Stimulated activated CD8-positive, alpha-beta memory T cell treated with anti-CD3 and anti-CD28 coated beads, Interleukin-4, amount 100 ng/mL, for 24 hours (primary cell): ENCODE measurements at places on chromosomes 11 and 22.
A peak's percentile ranks its signal among the peaks of the same experiment; 100 is the strongest.

DNA sequence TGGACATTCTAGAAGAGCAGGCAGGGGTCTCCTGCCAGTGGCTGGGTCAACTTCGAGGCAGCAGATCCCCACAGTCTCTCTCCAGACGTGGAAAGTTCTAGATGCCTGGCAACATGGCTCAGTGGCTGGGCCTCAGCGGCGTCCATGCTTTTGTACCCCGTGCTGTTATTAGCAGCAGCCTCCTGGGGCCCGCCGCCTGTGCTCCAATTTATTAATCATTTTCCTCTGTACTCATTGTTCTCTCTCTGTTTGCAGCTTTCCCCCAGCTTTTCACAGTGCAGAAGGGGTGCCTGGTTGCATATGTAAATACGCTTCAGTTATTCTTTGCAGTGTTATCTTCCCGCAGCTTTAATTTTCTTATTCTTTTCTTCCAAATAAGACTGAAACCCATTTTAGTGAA, 515.1 kb downstream of the TBC1D22A start:
- no peak for DNase-seq

GRCh38 chr22:37681556-37682049, 4.5 kb upstream of the NOL12 start:
- DNase-seq: peak; percentile 53

DNA sequence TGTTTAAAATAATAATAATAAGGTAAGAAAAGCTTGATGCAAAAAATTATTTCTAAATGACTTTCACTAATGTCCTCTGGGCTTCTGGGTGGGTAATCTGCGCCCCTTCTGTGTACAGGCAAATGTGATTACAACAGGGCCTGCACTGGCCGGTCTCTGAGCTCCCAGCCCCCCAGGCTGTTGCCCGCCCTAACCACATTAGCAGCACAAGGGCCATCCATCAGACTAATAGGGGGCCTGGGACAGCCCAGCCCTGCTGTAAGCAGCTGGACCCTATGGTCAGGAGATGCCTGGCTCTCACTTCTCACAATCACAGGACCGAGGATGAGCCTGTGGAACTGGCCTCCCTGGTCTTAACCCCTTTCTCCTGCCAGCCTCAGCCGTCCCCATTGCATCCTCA, 388.4 kb downstream of the BUD13 start:
- DNase-seq: no peak

DNA sequence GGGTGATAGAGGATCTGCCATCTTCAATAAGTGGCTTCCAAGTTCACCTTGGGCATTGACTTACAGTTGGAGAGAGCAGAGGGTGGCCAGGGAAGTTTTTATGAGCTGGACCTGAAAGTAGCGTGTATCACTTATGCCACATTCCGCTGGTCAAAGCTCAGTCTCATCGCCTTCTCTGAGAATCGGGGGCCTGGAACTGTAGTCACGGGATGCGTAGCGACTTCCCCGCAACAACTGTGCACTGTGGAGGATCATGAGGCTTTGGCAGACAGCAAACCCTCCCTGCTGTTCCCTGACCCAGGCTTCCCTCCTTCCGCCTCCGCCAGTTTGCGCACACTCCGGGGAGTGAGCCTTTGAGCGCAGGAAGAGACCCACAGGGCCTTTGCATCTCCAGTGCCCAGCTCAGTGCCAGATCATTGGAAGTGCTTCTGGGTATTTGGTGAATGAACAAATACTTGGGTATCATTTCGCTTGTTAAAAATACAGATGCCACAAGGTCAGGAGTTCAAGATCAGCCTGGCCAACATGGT, 95.5 kb downstream of the CEP164 start:
- DNase-seq: no peak

DNA sequence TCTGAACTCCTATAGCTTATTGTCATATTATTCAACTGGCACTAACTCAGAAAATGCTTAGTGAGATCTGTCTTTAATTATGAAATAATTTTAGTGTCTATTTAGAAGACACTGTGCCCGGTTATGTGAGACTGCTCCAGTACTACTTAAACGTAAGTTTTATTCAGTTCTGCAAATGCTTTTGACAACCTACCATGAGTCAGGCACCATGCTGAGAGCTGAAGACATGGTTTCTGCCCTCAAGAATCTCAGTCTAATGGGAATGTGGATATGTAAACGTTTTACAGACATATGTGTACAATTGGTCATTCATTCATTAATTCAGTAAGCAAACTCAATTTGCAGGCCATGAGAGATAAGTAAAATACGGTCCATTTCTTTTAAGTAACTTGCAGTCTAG, 40.0 kb downstream of the DCUN1D5 start:
- no peak for DNase-seq

DNA sequence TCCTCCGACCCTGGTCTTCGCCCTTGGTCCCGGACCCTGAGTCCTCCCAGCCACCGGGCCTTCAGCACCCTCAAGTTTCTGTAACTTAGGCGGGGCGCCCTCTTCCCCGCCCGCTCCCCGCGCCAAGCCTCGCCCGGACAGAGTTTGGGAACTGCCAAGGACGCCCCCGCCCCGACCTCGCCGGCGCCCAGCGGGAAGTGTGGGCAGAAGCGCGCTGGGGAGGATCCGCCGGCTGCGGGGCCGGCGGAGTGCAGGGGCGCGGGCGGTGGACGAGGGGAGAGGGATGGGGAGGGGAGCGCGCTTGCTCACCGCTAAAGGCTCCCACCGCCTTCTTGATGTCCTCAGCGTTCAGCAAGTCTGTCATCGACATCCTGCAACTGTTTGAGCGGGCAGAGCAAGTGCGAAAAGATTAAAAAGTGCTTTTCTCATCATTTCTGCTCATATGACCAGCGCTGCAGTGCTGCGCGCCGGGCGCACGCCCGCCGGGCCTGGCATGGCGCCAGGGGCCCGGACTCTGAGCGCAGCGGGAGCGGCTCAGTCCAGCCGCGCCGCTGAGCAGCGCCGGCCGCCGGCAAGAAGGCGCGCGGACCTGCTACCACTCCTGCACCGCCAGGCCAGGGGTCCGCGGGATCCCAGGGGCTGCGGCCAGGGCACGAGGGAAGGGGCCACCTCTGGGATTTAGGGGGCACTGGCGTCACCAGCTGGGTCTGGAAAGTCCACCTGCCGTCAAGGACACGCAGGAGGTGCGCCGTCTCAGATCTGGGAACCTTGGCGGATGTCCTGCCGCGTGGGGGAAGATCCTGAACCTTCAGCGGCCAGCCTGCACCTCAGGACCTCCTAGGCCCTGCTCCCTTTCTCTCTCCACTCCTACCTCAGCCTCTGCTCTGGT, at the start of gene PVALB:
TSS of gene PVALB (minus strand) at position 400 of the 889 bp plus-strand sequence. CDS start at position 370, 30 bp downstream.
- no peak for DNase-seq

DNA sequence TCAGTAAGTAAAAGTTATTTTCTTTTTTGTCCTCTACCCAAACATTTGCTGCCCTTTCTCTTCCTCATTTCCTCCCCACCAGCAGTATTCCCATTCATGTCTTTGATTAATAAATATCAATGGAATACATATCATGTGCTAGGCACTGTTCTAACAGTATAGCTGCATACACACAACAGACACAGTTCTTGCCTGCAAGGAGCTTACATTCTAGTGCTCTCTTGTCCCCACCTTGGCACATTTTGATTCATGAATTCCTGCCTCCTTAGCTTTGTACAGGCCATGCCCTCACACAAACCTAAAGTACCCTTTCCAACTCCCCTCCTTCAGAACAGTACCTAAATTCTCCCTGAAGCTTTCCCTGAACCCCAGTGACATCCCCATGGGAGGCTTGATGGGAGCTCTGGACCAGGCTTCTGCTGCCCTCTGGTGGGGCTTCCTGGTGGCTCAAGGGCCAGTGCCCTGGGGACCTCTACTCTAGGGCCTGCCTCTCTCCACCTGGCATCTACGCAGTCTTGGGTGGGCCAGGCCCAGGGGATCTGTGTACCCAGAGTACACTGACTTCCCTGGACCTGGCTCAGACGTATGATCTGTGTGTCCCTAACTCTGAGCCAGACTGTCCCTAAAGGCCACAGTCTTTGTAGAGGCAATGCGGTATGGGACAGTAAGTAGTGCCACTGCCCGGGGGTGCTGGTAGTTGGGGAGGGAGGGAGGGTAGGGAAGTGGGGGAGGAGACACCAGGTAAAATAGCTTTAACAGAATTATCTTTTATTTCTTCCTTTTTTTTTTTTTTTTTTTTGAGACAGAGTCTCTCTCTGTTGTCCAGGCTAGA, 14.1 kb downstream of the RPS13 start:
- peak; percentile 50 for DNase-seq

DNA sequence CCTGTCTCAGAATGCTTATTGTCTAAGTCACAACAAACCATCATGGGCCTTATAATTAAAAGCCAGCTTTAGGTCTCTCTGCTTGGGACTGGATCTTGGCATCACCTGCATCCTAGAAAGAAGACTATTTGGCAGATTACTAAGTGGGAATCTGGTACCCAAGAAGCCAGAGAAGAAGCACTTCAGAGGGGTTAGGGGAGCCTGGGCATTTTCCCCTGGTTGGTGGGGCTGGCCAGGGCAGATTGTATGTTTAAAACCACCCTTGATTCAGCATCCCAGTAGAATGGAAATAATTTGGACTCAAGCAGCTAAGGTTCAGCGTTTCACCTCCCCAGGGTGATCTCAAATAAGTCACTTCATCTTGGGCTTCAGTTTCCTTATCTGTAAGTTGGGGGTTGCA, 193.7 kb downstream of the MIAT start:
- DNase-seq: no peak

DNA sequence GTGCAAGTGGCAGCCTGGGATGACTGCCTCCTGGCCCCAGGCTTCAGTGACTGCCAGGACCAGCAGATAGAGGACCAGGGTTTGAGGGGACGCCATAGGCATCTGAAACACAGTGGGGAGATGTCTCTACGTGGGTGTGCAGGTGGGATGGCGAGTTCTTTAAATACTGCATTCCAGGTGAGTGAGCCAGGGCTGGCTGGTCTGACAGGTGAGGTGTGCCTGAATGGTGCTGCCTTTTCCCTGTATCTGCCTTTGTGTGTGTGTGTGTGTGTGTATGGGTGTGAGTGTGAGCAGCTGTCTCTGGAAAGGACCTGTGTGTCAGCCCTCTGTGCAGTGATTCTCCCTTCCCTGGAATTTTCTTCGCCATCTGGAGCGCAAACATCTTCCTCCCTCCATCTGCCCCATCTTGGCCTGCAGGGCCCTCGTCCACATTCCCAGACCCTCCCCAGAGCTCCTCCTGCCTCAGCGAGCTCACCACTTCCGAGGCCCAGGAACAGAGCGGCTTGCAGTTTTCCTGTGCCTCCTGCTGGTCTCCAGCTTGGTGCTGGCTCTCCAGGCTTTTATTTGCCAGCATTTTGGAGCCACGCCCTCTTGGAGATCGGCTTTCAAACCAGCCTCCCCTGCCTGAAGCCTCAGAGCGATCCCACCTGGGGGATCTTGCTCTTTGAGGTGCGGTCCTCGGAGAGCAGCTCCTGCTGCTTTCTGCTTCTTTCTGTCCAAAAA, at the start of gene GPHA2:
TSS of gene GPHA2 (minus strand) at position 535 of the 723 bp plus-strand sequence. CDS start at position 102, 433 bp downstream.
- no peak for DNase-seq

DNA sequence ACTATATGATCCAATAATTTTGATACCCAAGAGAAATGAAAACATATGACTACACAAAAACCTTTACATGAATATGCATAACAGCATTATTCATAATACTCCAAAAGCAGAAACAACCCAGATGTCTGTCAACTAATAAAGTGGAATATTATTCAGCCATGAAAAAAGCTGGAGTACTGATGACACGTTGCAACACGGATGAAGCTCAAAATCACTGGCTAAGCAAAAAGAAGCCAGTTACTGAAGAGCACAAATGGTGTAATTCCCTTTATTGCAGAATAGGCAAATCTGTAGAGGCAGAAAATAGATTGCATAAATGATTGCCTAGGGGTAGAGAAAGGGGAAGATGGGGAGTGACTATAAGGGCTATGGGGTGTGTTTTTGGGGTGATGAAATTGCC, 117.6 kb upstream of the FGF3 start:
- DNase-seq: no peak

- DNase-seq: no peak
Observed at GRCh38 chr22:25566898-25567235, 2.4 kb downstream of the GRK3 start.

- DNase-seq: no peak
Observed at GRCh38 chr11:60133917-60134316, 45.5 kb downstream of the MS4A2 start.

GRCh38 chr11:2910401-2910955, 18.7 kb downstream of the PHLDA2 start:
- no peak for DNase-seq

GRCh38 chr11:129143335-129143734, 48.8 kb downstream of the ARHGAP32 start:
- no peak for DNase-seq

DNA sequence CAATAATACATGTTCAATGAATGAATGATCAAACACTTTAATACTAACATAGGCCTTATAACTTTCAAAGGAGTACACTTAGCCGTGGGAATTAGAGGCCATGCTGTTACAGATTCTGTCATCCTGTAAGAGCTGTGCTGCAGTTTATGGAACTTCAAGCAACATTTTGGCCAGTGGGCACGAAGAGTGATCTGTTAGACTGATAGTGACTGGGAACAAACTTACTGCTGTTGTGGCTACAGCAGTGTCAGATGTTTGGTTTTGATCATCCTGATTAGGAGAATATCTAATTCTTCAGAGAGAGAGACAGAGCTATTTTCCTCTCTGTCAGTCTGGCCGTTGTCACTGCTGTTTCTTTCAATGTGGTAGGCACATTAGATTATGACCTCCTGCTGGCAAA, 348.9 kb downstream of the NELL1 start:
- DNase-seq: no peak

DNA sequence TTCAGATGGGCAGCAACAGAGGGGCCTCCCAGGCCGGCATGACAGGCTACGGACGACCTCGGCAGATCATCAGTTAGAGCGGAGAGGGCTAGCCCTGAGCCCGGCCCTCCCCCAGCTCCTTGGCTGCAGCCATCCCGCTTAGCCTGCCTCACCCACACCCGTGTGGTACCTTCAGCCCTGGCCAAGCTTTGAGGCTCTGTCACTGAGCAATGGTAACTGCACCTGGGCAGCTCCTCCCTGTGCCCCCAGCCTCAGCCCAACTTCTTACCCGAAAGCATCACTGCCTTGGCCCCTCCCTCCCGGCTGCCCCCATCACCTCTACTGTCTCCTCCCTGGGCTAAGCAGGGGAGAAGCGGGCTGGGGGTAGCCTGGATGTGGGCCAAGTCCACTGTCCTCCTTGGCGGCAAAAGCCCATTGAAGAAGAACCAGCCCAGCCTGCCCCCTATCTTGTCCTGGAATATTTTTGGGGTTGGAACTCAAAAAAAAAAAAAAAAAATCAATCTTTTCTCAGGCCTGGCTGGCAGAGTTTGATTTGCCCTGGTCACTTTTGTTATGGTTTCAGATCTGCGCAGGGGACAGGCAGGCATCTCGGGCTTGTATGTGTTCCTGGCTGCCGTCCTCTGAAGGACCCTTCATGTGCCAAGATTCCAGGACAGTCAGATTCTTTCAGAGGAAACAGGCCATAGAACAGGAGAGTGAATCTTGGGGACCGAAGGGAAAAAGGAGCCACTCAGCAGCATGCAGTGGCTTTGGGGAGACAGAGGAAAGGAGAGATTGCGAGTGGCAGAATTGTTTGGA, 5.3 kb downstream of the TAGLN start:
- DNase-seq: no peak

DNA sequence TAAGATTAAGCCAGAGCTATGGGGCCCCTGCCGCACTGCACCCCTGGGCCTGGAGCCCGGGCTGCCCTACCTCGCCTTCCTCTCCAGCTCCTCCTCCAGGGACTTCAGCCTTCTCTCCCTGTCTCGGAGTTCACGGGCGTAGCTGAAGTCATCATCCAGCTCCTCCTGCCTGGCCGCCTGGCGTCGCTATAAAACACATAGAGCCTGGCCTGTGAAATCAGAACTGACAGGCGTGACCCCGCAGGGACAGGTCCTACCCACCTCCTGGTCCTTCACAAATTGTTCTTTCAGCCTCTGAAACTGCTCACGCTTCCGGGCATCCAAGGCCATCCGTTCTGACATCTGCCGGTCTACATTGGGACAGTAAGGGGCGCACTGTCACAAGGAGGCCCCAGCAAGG, 20.8 kb downstream of the TUBGCP6 start:
- no peak for DNase-seq
